ENCODE measurements at places on chromosomes 12 and 14. TPM values are rescaled to one million over a fixed set of nuclear protein-coding genes. Genes with fewer than 3 reads are reported as not detected.

GRCh38 chr12:123242116-123242904 is 9.1 kb downstream of the MTRFR start:
- H3K36me3 ChIP-seq: peaks cover 6% of the 10 kb centered on the region
- H3K4me1 ChIP-seq: peaks cover 17% of the 10 kb centered on the region
- DNase-seq: no peak

- H3K27ac ChIP-seq: no peak overlapping the region
- no peaks in the 10 kb centered on the region for H3K27me3 ChIP-seq
- H3K4me1 ChIP-seq: no peaks in the 10 kb centered on the region
- no peaks in the 10 kb centered on the region for H3K36me3 ChIP-seq
These were observed 543.9 kb upstream of the LRFN5 start for GRCh38 chr14:41062826-41063225.

GRCh38 chr14:54665946-54666345 is 99.0 kb downstream of the SAMD4A start:
- no peak for DNase-seq
- H3K27me3 ChIP-seq: no peaks in the 10 kb centered on the region
- no peak overlapping the region for H3K4me3 ChIP-seq
- peaks cover 2% of the 10 kb centered on the region for H3K36me3 ChIP-seq
- peaks cover 44% of the 10 kb centered on the region for H3K4me1 ChIP-seq

GRCh38 chr14:79342942-79343341 is 868.4 kb downstream of the DIO2 start:
- peaks cover 14% of the 10 kb centered on the region for H3K4me1 ChIP-seq
- no peak overlapping the region for H3K4me3 ChIP-seq
- no peaks in the 10 kb centered on the region for H3K27me3 ChIP-seq
- no peak for DNase-seq

DNA sequence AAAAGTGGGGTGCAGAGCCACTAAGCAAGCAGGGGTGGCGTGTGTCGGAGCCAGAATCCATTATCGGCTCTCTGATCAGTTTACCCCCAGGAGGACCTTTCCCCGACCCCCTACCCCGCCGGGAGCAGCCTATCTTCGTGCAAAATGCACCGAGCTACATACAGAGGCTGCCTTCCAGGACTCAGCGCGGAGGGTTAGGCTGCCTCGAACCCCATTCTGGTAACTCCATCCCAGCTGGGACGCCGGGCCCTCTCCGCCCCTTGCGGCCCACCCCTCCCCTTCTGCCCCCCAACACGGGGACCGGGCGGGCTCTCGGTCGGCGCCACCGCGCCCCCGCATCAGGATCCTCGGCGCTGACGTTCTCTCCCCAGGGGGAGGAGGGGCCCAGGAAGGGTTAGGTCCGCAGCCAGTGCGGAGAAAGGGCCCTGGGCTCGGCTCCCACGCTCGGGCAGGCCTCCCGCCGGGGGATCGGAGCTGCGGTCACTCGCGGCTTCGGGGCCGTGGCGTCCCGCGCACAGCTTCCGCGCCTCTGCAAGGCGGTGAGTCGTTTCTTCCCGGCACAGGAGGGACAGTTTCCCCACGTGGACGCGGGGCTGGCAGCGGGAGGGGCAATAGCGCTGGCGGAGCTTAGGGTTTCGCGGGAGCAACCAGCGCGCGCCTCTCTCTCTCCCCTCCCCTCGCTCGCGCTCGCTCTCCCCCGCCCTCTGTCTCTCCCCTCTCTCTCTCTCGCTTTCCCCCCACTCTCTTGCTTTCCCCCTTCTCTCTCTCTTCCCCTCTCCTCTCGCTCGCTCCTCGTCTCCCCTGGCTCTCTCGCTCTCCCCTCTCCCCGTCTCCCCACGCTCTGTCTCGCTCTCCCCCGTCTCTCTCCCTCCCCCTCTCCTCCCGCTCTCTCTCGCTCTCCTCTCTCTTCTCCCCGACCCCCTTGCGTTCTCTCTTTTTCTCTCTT is 12.5 kb upstream of the MAP3K9 start:
- DNase-seq: no peak
- H3K4me3 ChIP-seq: peak overlapping the region; percentile 53
- H3K27ac ChIP-seq: no peak overlapping the region

DNA sequence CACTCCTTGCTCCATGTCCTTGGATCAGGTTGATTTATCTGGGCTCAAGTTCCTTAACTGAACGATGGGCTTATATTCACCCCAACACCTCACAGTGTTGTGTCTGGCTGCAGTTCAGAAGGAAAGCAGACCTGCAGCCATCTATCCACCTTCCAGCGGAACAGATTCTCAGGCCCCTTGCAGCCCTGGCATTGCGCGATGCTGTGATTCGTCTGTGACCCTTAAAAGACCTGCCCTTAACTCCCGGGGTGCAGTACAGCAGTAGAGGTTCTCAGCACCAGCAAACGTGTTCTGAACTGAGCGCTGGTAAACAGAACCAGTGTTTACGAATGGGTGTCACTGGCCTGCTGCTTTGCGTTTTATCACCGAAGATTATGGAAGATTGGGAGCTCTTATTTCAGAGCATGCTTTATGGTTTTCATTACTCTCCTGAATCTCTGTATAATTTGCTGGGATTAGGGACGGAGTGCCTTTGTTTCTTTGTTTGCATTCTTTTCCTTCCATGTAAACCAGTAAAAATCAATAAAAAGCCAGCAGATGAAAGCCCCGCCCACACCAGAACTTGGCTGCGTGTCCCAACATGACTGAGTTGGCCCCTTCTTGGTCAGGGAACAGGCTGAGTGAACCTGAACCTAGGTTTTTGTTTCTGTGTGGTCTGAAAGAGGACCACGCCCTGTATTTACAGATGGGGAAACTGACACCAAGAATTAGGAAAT is 286.7 kb upstream of the CRY1 start:
- no peaks in the 10 kb centered on the region for H3K36me3 ChIP-seq
- no peak overlapping the region for H3K27ac ChIP-seq
- no peak overlapping the region for H3K4me3 ChIP-seq
- H3K4me1 ChIP-seq: peaks cover 13% of the 10 kb centered on the region
- no peak for DNase-seq

DNA sequence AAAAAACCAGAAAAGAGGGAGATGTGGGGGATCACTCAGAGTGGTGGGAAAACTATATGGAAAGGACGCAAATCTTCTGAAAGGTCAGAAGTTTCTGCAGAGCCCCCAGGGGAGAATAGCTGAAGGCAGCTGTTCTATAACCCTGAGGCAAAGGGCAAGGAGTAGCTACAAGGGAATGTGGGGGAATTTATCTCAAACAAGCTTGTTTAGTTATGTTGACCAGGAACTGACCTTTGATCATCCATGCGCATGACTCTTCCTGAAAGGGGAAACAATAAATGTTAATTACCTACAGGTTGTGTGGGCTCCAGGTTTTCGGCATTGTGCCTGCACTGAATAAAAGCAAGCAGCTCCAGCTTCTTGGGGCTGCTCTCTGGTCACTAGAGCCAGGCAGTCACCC is 968.5 kb downstream of the AACS start:
- H3K4me3 ChIP-seq: no peak overlapping the region
- H3K27me3 ChIP-seq: no peaks in the 10 kb centered on the region
- no peaks in the 10 kb centered on the region for H3K4me1 ChIP-seq
- no peak for DNase-seq
- H3K27ac ChIP-seq: no peak overlapping the region

GRCh38 chr12:102618197-102618877 is 138.0 kb upstream of the IGF1 start:
- H3K27ac ChIP-seq: no peak overlapping the region
- H3K27me3 ChIP-seq: no peaks in the 10 kb centered on the region
- no peak overlapping the region for H3K4me3 ChIP-seq
- DNase-seq: no peak

- no peak for DNase-seq
- H3K36me3 ChIP-seq: no peaks in the 10 kb centered on the region
- H3K4me1 ChIP-seq: no peaks in the 10 kb centered on the region
- H3K27ac ChIP-seq: no peak overlapping the region
- no peaks in the 10 kb centered on the region for H3K27me3 ChIP-seq
- H3K4me3 ChIP-seq: no peak overlapping the region
These were observed 94.2 kb downstream of the MYF5 start for GRCh38 chr12:80810874-80811273.

DNA sequence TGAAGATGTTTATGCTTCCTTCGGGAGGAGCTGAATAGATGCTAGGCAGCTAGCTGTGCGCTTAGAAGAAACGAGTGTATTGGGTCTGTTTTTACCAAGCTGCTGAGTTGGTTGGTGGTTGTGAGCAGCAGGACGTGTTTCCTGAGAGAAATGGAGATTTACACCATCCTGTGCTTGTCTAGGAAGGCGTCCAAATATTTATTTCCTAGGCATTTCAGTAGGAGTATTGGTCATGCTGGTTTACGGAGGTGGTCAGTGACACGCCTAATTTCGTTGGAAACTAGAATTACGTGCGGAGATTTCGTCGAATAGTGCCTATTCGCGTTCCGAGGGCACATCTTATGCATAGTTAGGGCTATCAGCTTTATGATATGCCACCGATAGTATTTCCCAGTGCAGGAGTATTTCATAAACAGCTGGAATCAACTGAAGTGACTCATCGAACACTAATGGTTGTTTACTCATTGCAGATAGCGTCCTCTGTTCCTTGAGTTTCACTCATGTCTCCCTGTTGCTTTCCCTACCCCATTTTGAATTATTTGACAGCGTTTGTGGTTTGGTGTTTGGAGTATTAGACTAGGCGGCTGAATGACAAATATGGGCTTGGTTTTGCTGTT is 780 bp downstream of the TBC1D15 start:
- H3K4me1 ChIP-seq: peaks cover 15% of the 10 kb centered on the region
- DNase-seq: no peak
- H3K27ac ChIP-seq: peak overlapping the region; percentile 100
- peak overlapping the region; percentile 99 for H3K4me3 ChIP-seq
- H3K27me3 ChIP-seq: no peaks in the 10 kb centered on the region

GRCh38 chr14:53032838-53033390 is 82.1 kb upstream of the FERMT2 start:
- H3K36me3 ChIP-seq: peaks cover 1% of the 10 kb centered on the region
- H3K27ac ChIP-seq: no peak overlapping the region
- no peak for DNase-seq
- peaks cover 7% of the 10 kb centered on the region for H3K4me1 ChIP-seq

GRCh38 chr14:94139421-94139820 is 10.0 kb upstream of the IFI27L2 start:
- no peak overlapping the region for H3K4me3 ChIP-seq
- H3K36me3 ChIP-seq: no peaks in the 10 kb centered on the region
- H3K4me1 ChIP-seq: no peaks in the 10 kb centered on the region
- DNase-seq: no peak
- H3K27me3 ChIP-seq: no peaks in the 10 kb centered on the region

GRCh38 chr12:1934068-1934467 is 15.6 kb upstream of the CACNA2D4 start:
- no peaks in the 10 kb centered on the region for H3K27me3 ChIP-seq
- no peak overlapping the region for H3K27ac ChIP-seq
- no peaks in the 10 kb centered on the region for H3K4me1 ChIP-seq
- H3K4me3 ChIP-seq: no peak overlapping the region

- peaks cover 8% of the 10 kb centered on the region for H3K4me1 ChIP-seq
- H3K4me3 ChIP-seq: no peak overlapping the region
- no peaks in the 10 kb centered on the region for H3K27me3 ChIP-seq
- DNase-seq: no peak
- H3K36me3 ChIP-seq: no peaks in the 10 kb centered on the region
- H3K27ac ChIP-seq: no peak overlapping the region
These were observed 1112.7 kb downstream of the LRFN5 start for GRCh38 chr14:42719391-42719790.

DNA sequence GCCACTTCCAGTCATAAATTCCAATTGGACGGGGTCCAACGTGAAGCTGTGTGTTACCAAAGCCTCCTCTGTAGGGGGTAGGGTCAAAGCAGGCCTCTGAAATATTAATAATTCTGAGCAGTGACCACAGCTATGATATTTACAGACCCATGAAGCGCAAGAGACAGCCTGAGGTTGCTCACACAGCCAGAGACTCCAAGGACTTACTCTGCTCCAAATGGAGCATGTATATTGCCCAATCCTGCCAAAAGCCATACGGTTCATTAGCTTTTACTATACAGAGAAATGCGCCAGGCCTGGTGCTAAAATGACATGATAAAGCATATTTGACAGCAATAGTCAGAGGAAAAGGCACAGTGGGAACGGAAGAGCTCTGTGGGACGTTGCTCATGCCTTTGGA is 151.3 kb downstream of the PAH start:
- no peaks in the 10 kb centered on the region for H3K27me3 ChIP-seq
- no peak overlapping the region for H3K27ac ChIP-seq
- no peaks in the 10 kb centered on the region for H3K36me3 ChIP-seq
- H3K4me3 ChIP-seq: no peak overlapping the region
- DNase-seq: no peak

DNA sequence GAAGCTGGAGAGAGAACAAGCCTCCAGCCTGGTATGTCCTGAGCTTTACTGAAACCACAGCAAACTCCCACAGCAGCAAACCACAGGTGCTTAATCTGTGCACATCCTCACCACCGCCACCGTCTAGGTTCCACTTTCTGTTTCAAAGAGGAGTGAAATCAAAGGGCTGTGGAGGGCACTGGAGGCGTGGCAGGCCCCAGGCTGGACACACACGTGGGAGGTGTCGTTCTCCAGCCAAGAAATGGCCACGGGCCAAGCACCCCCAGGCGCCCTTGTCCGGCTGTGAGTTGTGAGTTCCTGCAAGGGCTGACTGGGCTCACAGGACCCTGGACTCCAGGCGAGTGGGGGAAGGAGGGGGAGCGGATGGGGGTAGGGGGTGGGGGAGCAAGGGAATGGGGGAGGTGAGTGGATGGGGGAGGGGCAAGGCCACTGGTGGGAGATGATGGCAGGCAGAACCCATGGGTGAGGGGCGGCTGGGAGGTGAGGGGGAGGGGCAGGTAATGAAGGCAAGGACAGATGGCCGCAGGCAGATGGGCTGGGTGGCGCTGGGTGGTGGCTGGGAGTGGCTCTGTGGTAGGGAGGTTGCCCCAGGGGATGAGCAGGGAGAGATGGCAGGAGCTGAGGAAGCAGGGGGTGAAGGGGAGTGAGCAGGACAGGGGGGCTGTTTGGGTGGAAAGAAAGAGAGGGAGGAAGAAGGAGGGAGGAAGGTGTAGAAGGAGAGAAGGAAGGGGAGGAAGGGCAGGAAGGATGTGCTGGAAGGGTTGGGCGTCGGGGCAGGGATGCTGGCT is 86.7 kb downstream of the NCOR2 start:
- DNase-seq: peak; percentile 26
- H3K27me3 ChIP-seq: no peaks in the 10 kb centered on the region
- no peak overlapping the region for H3K4me3 ChIP-seq
- peaks cover 37% of the 10 kb centered on the region for H3K36me3 ChIP-seq

DNA sequence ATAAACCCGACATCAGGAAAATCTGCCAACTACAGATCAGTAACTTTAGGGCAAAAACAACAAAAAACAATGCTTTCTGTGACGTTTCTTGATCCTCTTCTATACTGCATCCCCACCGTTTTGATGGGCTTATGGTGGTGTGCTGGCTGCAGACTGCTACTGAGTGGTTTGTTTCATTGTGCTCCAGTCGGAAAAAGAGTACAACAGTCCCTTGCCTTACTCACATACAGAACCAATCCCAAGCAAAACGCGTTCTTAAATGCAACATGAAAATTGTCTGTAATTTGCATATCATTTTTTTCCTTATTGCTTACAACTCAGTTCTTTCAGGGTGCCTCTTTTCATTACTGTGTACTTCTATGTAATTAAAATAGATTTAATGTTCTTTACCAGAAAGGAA is 2.3 kb downstream of the ETV6 start:
- no peaks in the 10 kb centered on the region for H3K36me3 ChIP-seq
- no peak for DNase-seq
- peak overlapping the region; percentile 79 for H3K4me3 ChIP-seq
- no peaks in the 10 kb centered on the region for H3K27me3 ChIP-seq
- peaks cover 24% of the 10 kb centered on the region for H3K4me1 ChIP-seq

The RHEBL1 gene
- polyA plus RNA-seq: 0.31 TPM

The ACOT6 gene
- not detected for polyA plus RNA-seq

The FGF23 gene
- not detected for polyA plus RNA-seq

The C1S gene
- 6.0 TPM for polyA plus RNA-seq

The CMA1 gene
- polyA plus RNA-seq: not detected

The SLC5A8 gene
- not detected for polyA plus RNA-seq

The PRH1 gene
- polyA plus RNA-seq: 4.9 TPM

The RHOJ gene
- 0.26 TPM for polyA plus RNA-seq

The PPM1A gene
- polyA plus RNA-seq: 31.5 TPM

The INHBE gene
- polyA plus RNA-seq: not detected

Data from keratinocyte (primary cell).